ENCODE measurements at places on chromosomes 1 and 21.

- no peak for DNase-seq
These were observed 339.3 kb downstream of the PAPPA2 start for GRCh38 chr1:176802316-176802715.

GRCh38 chr21:30234643-30235042 is 18.7 kb upstream of the CLDN8 start:
- no peak for DNase-seq

- DNase-seq: no peak
These were observed 6.8 kb downstream of the HCRTR1 start for GRCh38 chr1:31624309-31624708.

DNA sequence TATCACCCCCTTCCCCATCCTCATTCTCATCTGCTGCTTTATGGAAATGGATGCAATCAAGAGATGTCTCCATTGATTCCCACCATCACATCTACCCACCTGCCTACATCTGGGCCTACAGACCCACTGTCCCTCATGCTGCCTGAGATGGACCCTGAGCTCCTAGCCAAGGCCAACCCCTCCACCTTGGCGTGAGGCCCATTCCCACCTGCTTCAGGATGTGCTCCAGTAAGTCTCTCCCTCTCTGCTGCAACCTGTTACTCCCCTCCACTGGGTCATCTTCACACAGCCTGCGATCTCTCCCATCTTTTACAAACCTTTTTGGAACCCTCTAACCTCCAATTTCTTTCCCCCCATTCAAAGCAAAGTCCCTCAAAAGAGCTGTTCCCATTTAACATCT is 4.5 kb upstream of the GALE start:
- DNase-seq: no peak

DNA sequence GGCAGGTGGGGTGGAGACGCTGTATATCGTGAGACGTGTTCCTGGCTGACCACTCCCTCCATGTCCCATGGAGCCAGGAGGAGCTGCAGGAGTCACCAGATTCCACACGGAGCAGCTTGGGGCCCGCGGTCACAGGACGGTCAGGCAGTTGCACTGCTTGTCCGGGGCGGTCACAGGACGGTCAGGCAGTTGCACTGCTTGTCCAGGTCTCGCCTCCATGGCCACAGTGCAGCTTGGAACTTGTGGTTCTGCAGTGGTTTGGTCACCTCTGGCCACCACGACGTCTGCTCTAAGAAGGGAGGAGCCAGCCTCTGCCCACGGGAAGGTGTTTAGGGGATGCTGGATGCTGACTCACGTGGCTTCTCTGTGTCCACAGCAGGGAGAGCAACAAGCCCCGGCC is 33.0 kb downstream of the SLX9 start:
- DNase-seq: no peak

DNA sequence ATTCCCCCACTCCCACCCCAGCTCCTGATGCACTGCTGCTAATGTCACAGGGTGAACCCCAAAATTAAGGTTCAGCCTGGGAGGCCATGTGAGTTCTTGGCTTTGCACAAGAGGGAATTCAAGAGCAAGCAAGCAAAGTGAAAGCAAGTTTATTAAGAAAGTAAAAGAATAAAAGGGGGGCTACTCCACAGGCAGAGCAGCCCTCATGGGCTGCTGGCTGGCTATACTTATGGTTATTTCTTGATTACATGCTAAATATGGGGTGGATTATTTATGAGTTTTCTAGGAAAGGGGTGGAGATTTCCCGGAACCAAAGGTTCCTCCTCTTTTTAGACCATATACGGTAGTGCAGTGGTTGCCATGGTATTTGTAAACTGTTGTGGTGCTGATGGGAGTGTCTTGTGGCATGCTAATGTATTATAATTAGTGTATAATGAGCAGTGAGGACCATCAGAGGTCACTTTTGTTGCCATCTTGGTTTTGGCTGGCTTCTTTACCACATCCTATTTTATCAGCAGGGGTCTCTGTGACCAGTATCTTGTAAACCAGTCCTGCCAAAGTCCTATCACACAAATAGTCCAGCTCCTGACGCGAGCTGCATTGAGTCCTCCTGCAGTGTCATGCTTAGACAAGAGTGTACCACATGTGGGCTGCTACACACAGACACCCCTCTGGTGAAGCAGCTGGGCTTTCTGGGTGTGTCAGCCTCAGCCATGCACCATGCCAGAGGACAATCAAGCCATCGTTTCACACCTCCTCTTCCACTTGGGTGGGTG is 46.4 kb upstream of the CSF1 start:
- no peak for DNase-seq

DNA sequence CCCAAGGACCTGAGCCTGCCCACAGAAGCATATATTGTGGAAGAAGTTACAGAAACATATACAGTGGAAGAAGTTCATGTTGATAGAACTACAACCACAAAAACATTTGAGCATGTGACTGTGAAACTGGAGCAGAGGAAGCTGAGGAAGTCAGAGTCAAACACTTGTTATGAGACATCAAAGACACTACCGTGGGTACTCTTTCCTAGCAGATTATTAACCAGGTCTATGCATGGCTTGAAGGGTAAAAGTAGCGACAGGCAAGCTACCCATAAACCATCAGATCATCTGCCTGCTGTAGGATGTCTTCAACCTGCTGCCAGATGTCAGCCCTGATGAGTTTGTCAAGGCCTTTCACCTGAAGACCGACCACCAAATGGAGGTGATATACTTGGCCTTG is 35.8 kb downstream of the IVNS1ABP start:
- no peak for DNase-seq

GRCh38 chr1:20708057-20708456 is 9.8 kb downstream of the KIF17 start:
- no peak for DNase-seq

DNA sequence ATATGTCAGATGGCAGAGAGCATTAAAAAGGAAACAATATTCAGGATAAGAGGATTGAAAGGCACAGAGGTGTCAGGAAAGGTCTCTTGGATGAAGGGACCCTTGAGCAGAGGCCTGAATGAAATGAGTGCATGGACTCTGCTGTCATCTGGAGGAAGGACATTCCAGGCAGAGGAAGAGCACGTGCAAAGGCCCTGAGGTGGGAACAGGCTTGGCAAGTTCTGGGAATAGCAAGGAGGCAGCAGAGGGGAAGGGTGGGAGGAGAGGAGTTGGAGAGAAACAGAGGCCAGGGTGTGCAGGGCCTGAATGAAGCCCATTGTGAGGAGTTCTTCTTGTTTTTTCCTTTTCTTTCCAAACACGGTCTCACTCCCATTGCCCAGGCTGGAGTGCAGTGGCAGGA is 59.0 kb upstream of the RUNX3 start:
- no peak for DNase-seq

DNA sequence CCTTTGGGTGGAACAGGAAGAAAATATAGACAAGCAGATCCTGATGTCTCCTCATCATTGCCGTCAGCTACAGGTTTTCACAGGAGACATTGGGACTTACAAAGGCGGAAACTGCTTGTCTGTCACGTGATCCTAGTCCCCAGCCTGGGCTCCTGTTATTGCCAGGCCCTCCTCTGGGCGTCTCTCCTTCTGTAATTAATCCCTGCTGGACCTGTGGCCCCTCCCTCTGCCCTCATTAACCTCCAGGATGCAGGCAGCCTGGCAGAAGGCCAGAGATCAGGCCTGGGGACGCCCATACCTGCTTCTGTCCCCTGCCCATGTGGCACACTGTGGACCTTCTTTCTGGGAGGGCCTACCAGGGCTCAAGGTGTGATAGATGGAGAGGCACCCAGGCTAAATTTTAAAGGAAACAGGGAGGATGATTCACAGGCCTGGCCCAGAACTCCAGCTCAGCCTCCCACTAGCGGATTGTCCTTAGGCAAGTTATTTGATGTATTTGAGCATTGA is 2.4 kb downstream of the S100A5 start:
- no peak for DNase-seq

GRCh38 chr1:12472798-12473551 is 145.0 kb downstream of the DHRS3 start:
- DNase-seq: no peak

- DNase-seq: no peak
These were observed 14.6 kb upstream of the HLCS start for GRCh38 chr21:36981049-36981391.

DNA sequence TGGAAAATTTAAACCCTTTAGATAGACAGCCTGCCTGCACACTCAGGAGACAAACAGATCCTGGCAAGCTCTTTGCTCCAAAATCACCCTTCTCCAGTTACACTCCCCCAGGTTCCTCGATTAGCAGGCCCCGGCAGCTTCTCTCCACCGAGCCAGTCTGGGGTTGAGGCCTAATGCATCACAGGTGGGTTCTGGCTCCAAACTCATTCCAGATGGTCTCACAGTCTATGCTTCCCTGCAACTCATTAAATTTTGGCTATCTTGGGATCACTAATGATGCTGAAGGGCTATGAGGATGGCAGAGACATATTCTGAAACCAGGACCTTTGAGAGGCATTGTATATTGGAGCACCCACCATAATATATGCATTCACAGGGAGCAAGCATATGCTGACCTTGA is 559.8 kb upstream of the USP24 start:
- no peak for DNase-seq

- no peak for DNase-seq
These were observed 534.8 kb upstream of the NCAM2 start for GRCh38 chr21:20463362-20463761.

DNA sequence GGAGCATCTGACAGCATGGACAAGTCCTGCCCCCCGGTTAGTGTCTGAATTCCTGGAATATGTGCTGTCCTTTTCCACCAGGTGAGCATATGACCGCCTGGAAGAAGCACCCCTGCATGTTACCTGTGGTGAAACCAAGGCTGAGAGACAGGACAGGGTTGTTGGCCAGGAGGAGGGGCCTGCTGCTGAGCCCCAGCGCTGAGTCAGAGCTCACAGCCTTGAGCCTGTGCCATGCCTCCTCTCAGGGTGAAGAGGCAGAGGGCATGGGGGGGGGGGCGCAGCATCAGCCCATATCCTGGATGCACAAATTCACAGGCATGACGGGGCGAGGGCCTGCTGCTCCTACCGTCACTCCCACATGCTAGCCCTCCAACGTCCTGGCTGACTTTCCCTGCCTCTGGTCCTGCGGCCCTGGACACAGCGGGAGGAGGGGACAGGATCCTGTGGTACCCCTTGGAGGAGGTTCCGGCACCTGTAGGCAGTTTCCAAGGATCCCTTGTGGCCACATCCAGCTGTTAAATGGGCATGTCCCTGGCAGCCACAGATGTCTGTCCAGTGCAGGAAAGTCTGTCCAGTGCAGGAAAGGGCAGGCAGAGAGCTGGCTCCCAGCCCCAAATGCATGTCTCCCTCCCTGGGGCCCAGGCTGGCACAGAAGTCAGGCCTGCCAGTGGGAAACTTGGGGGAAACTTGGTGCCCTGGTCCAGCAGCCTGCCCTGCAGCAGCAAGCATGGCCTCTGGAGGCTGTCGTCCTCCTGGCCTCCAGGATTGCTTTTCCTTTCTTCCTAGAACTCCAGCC is 23.9 kb downstream of the TTC34 start:
- DNase-seq: no peak

DNA sequence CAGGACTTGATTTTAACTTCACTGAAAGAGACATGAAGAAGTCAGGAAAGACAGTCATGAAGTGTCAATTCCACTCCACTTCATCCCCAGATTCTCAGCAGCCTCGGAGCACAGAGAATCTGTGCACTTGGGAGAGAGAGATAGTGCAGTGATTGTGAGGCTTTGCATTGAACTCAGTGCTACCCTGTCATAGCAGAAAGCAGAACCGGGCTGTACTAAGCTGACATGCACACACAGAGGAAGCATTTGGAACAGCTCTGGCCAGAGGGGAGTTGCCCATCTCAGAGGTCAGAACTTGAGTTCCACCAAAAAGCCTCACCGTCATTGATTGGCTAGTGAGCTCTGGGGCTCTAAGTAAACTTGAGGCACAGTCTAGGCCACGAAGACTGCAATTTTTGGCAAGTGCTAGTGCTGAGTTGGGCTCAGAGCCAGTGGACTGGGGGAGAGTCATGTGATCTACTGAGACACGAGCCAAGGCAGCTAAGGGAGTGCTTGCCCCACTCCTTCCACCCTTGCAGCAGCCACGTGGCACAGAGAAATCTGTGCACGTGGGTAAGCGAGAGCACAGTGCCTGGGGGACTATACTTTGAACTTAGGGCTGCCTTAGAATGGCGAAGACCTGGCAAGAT is 810.2 kb upstream of the ADAMTS5 start:
- DNase-seq: no peak

DNA sequence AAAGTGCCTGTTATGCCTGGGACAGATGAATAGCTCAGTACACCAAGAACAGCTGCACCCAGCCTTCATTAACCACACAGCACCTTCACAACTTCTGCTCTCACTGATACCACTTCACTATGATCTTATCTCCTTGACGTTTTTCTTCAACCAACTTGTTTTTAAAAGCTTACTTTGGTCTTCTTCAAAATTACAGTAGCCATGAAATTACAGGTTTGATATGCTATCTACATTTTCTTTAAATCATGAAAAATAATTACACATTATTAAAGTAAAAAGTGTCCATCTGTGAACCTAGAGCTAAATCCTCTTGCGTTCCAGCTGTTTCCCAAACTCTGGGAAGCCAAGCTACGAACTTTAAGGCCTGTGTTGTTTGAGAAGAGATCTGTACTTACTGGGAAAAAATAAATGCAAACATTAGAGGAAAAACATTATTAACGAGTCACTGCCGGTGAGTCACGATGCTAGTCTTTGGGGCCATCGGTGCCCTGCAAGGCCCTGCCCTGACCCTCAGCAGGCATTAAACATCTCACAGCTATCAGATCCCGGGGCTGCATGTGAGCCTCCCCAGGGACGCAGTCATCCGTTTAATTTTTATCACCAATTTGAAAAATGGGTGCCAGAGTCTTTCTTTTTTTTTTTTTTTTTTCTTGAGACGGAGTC is 56.3 kb upstream of the GPR153 start:
- DNase-seq: no peak

DNA sequence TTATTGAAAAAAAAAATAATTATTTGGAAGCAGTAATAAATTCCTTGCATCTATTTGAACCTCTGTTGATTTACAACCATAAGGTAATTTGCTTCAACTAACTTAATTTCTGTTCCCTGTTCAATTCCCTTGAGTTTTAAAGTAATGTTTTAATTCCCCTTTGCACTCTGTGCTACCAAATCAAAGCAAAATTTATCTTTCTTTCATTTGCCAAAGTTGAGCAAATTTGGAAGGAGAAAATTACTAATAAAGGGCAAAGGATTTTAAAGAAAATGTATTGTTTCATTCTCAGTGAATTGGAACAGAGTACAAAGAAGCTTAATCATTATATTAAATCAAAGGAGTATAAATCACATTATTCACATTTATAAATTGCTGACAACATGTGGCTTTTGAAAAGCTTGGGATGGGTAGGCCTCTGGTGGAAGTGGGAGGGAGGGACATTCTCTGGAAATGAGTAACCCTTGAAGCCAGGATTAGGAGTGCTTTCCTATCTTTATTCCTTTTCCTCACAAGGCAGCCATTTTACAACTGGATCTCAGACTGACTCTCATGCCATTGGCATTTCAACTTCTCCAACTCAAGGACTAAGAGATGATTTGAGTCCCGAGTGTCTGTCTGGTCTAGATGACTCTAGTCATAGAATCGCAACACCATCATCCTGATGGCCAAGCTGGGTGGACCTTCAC is 331.6 kb upstream of the DUSP10 start:
- DNase-seq: no peak

DNA sequence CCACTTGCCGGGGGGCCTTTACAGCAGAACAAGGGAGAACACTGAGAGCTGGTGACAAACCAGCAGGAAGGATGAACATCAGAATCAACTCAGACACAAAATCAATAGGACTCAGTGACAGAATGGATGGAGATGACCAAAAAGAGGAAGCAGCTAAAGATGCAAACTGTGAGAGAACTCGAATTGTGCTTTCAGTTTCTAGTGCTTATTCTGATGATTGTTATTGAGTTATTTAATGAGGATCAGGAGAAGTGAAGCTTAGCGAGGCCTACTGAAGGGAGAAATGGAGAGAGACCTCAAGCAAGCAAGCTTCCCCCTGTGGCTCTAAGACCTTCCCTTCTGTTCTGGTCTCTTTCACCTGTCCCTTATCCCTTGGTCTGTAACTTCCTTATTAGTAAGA is 30.3 kb upstream of the TMEM125 start:
- DNase-seq: no peak
